H1 (cell line): ENCODE measurements at places on chromosomes 7 and 10. TPM values are rescaled to one million over a fixed set of nuclear protein-coding genes. Genes with fewer than 3 reads are reported as not detected.

GRCh38 chr7:126856691-126857291 lies 395.9 kb downstream of the GRM8 start:
- DNase-seq = no peak

- DNase-seq = no peak
Measured at GRCh38 chr10:132129431-132129830, 57.3 kb upstream of the DPYSL4 start.

DNA sequence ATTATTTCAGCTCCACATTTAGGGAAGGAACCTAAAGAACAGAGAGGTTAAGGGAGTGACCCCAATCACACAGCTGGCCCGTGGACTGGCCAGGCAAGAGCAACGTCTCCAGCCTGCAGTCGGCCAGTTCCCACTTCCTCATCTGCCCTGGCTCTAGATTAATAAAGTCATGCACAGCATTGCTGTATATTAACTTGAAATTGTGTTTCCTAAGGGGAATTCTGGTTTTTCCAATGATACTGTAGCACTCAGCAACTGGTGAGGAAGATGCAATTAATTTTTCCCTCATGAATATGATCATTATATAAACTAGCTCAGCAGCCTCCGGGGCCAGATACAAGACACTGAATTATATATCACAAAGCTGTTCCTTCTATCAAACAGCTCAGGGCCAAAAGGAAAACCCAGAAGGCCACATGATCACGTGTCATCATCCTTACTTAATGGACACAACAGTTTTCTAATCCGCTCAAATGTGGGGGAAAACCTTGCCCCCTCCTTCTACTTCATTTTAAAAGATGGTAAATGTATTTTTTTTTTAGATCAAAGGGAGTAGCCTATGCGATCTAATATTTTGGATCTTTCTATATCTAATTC lies 295.3 kb upstream of the PRKCQ start:
- no peak for DNase-seq

The OR6V1 gene
- not detected in 2 replicates for total RNA-seq

The HMX2 gene
- 1.3 and 2.0 TPM in 2 replicates for total RNA-seq

The PRSS37 gene
- total RNA-seq = not detected in 2 replicates
